NCI-H2029 (cell line): ENCODE measurements at places on chromosomes 6 and 20.

DNA sequence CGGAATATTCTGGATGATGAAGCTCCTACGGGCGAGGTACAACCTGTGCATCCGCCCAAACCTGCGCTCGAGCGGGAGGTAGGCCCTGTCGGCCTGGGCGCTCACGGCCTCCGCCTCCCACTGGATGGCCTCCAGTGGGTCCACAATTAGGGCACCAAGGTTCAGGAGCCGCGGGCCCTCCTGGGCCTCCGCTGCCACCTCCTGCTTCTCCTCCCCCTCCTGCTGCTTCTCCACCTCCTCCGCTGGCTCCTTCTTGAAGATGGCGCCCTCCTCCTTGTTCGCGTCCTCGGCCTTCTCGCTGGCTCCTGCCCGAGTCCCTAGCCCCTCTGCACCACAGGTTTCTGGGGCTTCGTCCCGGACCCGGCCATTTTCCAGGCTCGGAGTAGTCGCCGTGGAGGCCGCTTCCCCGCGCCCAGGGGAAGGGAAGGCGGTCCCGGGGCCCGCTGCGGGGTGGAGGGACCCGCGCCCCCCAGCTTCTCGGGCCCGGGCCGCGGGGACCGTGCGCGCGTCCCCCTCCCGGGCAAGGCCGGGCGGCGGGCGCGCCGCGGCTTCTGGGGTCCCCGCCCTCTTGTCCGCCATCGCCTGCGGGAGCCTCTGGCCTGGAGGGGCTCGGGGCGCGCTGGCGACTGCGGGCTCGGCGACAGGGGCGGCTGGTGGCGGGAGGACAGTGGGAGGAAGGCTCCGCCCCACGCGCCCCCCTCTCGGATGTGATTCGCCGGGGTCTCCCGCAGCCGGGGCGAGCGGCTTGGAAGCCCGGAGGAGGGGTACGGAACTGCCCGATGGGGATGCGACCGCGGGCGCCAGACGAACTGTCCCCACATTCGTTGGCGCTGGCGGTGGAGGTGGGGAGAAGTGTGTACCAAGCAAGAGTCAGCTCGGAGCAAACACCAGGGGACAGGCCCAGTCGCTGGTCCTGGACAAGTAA, 17.6 kb downstream of the PLAGL2 start:
- no peak for DNase-seq

GRCh38 chr6:151276112-151276740, 36.5 kb downstream of the AKAP12 start:
- DNase-seq, result no peak

DNA sequence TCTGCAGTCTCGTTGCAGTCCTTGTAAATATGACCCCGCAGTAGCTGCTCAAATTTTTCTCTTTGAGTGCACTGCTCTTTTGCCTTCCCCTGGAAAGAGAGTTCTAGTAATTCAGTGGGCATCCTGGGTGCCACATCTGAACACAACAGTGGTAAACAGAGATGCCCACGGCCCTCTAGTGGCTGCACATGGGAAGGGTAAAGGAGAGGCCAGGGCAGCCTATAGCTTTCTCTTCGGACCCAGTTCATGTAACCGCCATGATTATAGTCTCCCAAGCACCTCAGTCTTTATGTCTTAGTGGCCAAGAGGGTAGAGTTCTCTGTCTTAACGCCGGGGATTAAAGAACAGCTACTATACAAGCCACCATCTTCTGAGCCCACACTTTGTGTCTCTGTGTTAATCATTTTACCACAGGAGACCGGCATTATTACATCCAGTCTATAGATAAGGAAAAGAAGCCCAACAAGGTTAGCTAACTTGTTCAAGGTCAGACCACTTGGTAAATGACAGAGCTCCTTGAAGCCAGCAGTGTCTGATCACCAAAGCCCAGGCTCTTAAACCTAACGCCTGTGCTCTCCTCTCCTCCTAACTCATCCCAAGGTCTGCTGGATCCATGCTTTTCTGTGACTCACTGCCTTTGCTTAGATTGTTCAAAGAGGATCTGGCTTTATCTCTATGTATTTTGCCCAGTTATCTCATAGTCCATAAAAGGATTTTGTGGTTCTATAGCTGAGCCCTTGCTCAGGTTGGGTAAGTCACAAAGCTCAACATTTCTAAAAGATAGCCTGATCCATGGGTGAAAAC, 81.8 kb downstream of the ISM1 start:
- DNase-seq, result peak; percentile 22

- no peak for DNase-seq
Observed at GRCh38 chr6:41732591-41733359, 2.6 kb downstream of the TFEB start.

DNA sequence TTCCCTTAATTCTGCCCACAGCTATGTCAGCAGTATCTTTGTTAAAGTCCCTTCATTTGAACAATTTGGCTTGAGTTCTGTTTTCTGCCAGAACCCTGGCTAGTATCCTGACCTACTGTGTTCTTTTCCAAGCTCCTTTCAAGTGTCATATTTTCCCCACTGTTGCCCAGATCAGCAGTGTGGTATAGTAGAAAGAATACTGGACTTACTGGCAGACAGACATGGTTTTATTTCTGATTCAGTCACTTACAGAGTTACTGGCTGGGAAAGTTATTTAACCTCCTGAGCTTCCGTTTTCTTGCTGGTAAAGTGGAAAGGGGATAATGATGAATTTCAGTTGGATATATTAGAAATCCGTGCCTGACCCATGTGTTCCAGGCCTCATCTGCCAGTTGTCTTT, 39.8 kb upstream of the RAB23 start:
- no peak for DNase-seq

- no peak for DNase-seq
Observed at GRCh38 chr20:63449796-63450730, 22.4 kb downstream of the KCNQ2 start.

DNA sequence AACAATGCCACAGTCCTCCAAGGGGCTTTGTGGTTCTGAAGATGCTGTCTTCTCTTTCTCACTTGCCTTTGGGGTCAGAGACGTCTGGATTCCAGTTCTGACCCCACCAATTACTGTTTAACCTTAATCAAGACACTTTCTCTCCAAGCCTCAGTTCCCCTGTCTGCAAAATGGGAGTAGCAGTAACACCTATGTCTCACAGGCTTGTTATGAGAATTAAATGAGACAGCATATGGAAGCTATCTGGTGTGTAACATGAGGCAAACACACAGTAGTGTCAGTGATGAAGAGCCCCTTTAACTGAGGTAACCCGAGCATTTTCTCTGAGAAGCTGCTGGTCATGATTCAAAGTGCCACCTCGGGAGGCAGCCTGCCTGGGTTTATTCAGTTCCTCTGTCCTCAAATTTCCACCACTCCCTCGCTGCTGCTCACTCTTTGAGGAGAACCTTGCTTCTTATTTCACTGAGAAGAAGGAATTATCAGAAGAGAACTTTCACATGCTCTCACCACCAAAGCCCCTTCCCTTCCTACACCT, 11.7 kb downstream of the PPIL1 start:
- no peak for DNase-seq

GRCh38 chr20:18879262-18879661, 65.7 kb downstream of the SCP2D1 start:
- no peak for DNase-seq

DNA sequence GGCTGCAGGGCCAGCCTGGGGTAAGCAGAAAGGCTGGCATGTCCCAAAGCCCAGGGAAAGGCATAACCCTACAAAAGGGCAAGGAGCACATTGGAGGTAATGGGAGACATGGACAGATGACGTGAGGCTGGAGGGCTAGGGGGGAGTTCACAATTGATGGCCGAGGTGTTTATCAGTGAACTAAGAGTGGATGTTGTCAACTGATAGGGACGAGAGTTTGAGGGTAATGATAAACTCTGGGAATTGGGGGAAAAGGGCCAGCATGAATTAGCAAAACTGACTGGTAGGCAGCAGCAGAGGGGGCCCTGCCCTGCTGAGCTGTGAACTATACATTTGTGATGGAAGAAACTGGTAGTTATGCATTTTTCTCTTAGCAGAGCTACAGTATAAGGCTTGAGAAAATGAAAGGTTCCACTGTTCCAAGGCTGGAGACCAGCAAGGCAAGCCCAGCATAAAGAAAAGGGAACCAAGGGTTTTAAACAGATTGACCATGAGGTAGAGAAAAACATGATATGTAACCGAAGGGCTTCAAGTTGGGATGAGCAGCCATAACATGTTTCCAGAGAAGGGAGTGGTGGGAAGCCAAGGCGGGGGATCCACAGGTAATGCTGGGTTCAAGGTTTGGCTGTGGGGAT, 98.1 kb upstream of the MLN start:
- no peak for DNase-seq

- no peak for DNase-seq
Observed at GRCh38 chr6:111041917-111042316, 45.4 kb upstream of the SLC16A10 start.

DNA sequence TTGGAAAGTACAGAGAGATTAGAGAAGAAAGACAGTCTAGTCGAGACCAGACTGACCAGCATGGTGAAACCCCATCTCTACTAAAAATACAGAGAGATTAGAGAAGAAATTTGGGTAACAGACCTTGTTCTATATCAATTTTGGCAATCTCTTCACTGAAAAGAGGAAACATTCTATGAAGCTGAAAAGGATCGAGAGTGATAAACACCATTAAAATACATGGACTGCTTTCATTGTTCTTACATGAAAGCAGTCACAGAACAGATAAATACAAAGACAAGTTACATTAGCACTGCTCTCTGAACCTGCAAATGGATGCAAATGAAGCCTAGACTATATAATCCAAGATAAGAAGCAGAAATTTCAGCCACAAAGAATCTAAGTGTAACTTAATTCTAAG, 8.4 kb upstream of the OPRM1 start:
- DNase-seq, result no peak

- DNase-seq, result no peak
Observed at GRCh38 chr20:10352934-10353824, 80.8 kb downstream of the MKKS start.

DNA sequence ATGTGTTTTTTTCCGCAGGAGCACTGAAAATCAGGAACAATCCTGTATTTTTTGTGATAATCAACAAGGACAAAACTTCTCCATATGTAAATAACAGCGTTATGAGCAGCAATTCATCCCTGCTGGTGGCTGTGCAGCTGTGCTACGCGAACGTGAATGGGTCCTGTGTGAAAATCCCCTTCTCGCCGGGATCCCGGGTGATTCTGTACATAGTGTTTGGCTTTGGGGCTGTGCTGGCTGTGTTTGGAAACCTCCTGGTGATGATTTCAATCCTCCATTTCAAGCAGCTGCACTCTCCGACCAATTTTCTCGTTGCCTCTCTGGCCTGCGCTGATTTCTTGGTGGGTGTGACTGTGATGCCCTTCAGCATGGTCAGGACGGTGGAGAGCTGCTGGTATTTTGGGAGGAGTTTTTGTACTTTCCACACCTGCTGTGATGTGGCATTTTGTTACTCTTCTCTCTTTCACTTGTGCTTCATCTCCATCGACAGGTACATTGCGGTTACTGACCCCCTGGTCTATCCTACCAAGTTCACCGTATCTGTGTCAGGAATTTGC, at the start of gene TAAR6:
TSS of gene TAAR6 (plus strand) at position 102 of the 557 bp plus-strand sequence. CDS start at position 102, 0 bp downstream.
- no peak for DNase-seq

- DNase-seq, result no peak
Observed at GRCh38 chr6:44674226-44675155, 287.0 kb downstream of the CDC5L start.

DNA sequence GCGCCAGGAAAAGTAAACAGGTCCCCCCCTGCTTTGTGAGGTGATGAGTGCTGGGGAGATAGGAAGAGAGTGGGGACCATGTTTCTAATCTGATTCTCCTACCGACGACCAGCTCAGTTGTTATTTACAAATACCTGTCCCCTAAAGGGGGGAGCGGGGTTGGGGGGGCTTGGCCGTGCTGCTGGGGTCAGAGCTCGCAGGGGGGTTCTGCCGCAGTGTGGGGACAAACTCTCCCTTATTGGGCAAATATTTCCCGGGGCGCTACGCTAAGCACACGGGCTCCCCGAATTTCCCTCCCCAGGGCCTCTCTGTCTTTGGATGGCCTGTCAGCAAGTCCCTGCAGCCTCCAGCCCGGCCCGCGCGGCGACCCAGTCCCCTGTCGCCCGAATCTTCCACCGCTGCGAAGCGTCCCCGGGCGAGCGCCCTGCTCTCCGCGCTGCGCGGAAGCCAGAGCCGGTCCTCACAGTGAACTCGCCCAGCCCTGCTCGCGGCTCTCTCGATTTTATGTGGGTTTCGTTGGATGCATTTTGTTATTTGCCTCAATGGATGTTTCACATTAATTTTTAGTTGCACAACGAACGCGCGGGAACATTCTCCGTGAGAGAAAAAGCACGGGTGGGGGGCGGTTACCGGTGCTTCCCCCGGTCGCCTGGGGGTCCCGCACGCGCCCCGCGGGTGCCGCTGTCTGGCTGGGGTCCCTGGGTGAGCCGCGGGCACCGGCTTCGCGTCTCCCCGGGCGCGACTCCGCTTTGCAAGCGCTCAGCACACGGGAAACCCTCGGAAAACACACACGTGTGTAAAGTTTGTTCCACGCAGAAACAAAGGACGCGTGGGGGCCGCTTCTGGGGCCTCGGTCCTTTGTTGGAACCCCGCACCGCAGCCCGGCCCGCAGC, 1.5 kb upstream of the STX16 start:
- no peak for DNase-seq

GRCh38 chr6:18596531-18596835, 209.3 kb downstream of the RNF144B start:
- DNase-seq, result no peak

- no peak for DNase-seq
Observed at GRCh38 chr6:160069459-160069858, 52.2 kb upstream of the SLC22A1 start.

DNA sequence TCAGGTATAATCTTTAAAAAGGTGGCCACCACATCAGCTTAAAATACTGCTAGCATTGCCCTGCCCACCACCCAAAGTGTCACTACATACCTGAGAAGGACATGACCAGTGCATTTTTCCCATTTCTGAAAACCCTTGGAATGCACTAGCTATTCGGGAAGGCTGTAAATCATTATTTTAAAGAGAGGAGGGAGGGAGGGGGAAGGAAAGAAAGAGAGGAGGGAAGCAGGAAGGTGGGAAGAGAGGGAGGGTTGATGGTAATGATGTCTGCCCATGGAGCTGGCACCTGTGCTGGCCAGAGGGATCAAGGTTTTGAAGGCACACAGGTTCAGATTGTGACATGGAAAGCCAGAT, 32.4 kb downstream of the VAPB start:
- DNase-seq, result no peak

DNA sequence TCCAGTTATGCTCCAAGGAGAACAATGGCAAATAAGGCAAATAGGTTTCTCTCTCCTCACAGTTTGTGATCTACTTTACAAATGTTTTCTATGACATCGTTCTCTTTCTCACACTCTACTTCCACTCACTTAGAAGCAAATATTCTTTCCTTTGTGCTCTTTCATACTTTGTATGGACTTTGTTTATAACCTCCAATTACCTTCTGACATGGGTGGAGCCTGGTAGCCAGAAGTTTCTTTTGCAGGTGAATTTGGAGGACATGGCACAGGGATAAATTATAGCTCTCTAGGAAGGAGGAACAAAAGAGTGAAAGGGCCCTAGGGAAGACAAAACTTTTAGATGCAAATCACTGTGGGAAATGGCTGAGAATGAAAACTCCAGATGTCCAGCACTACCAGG, 69.3 kb downstream of the OPN5 start:
- no peak for DNase-seq

DNA sequence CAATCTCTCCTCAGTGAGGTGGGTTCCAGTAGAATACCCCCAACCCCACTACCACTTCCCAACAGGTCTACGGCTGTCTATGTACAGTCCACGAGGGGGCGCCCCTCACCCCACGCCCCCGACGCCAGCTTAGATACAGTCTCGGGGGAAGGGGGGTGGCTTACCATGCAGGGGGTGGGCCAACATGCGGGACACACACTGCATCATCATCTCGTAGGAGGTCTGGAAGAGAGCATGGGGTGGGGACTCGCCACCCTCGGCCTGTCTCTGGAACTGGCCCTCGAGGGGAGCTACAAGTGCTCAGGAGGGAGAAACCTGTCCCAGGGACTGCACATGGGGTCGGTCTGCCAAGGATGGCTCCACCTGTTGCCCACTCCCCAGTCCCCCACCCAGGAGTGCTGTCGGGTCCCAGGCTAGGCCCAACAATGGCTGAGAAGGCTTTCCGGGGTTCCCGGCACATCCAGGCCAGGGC, 8.5 kb downstream of the MTCH1 start:
- no peak for DNase-seq
